Activated naive CD4-positive, alpha-beta T cell treated with anti-CD3 and anti-CD28 coated beads, Interleukin-2, amount 50 U/mL, for 16 hours (primary cell): ENCODE measurements at places on chromosomes 3 and 15.

DNA sequence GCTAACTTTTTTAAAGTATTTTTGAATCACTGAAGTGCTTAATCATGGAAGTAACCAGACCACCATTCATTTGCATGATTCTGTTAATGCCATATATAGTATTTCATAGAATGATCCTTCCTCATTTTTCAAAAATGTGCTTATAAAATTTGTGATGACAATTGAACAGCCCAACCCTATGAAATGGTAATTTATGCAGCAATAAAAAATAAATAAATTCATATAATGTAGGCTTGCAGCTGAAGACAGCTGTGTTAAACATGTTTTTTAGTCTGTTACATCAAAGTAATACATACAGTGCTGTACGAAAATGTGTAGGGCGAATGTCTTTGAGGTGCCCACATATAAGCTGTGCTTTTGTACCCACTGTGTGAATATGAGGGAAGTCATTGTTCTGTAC is 131.7 kb downstream of the FILIP1L start:
- no peak for DNase-seq

GRCh38 chr15:26571346-26571745 is 201.5 kb downstream of the GABRB3 start:
- DNase-seq = no peak

GRCh38 chr3:23686519-23686918 is 119.2 kb upstream of the UBE2E1 start:
- no peak for DNase-seq

DNA sequence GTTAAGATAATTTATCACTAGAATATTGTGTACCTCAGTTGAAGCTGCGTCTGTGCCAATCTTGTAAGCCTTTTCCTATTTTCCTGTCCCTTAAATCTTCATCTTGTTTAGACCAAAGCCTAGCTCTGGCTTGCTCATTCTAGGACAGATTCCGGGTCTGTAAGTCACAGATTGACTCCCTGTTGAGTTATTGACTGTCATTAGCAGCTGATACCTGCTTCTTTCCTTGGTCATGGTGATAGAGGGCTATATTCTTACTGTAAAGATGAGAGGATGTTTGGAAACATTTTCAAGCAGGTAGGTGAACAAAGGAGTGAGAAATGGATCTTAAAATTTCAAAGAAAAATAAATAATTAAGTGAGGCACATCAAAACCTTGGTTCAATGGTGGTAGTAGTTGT is 200.2 kb downstream of the KCNH8 start:
- DNase-seq = no peak

- no peak for DNase-seq
These were observed 50.4 kb upstream of the ALCAM start for GRCh38 chr3:105316331-105316730.
